ENCODE measurements at places on chromosomes 4 and X.

DNA sequence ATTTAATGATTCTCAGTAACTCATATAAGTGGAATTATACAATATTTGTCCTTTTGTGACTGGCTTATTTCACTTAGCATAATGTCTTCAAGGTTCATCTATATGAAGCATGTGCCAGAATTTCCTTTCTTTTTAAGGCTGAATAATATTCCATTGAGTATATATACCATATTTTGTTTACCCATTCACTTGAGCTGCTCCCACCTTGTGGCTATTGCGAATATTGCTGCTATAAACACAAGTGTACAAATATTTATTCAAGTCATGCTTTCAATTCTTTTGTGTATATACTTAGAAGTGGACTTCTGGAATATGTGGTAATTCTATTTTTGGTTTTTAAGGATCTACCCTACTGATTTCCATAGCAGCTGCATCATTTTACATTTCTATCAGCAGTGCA lies 219.1 kb downstream of the MID1 start:
- no peak overlapping the region for H3K27ac ChIP-seq
- no peaks in the 10 kb centered on the region for H3K4me1 ChIP-seq

- peak overlapping the region; percentile 92 for H3K4me3 ChIP-seq
- peak overlapping the region; percentile 97 for H3K27ac ChIP-seq
- no peak for DNase-seq
- H3K4me1 ChIP-seq, result peaks cover 20% of the 10 kb centered on the region
- no peaks in the 10 kb centered on the region for H3K36me3 ChIP-seq
These were observed 36.9 kb downstream of the NLGN3 start for GRCh38 chrX:71181558-71181909.

DNA sequence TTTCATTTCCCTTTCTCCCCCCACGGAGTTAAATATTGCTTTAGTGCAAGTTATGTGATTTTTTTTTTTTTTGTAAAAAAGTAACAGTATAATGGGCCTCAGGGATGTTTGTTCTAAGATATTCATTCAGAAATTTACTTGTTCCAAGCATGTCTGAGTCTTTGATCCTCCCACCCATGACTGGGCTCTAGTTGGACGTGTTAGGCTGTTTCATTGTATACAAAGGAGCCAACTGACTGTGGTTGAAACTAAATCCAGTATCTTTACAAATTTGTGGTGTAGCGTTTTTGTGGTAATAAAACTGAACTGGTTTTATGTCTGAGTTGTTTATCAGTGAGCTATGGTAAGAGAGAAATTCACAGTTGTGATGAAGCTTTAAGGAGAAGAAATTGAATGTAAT lies 74.1 kb downstream of the DOCK11 start:
- no peak overlapping the region for H3K4me3 ChIP-seq
- H3K27ac ChIP-seq, result peak overlapping the region; percentile 19
- H3K4me1 ChIP-seq, result no peaks in the 10 kb centered on the region
- no peaks in the 10 kb centered on the region for H3K27me3 ChIP-seq
- DNase-seq, result no peak
- peaks cover 11% of the 10 kb centered on the region for H3K36me3 ChIP-seq

DNA sequence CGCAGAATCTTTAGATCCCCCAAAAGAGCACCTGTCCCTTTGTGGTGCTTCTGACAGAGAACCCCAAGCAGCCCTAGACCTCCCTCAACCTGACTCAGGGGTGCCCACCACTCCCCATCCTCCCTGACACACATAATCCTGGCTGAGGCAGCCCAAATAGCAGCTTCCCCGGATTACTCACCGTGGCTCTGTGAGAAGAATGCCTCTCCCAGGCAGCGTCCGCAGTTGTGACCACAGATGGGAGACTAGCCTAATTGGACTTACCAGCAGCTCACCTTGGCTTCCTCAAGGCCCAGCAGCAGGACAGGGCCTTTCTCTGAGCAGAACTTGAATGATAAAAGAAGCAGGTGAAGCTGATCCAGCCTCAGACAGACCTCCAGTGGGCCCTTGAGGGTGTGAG lies 10.3 kb upstream of the ODAPH start:
- DNase-seq, result no peak
- no peaks in the 10 kb centered on the region for H3K27me3 ChIP-seq
- no peak overlapping the region for H3K4me3 ChIP-seq
- H3K4me1 ChIP-seq, result peaks cover 6% of the 10 kb centered on the region
- H3K27ac ChIP-seq, result no peak overlapping the region

DNA sequence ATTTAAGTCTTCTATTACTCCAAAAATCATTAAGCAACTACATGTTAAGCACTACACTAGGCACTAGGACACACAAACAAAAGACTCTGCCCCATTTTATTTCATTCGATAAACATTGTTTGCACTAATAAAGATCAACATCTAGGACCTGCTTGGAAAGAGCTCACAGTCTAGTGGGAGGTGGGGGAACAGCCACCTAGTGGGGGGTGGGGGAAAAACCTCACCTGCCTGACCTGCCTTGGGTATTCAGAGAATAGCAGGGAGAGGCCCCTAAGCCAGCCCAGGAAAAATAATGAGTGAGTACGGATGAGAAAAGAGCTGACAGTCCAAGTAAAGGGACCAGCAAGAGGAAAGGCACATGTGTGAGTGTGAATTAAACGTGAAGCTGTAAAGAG lies 52.2 kb downstream of the PRDM5 start:
- DNase-seq, result no peak
- H3K4me3 ChIP-seq, result no peak overlapping the region
- H3K36me3 ChIP-seq, result no peaks in the 10 kb centered on the region
- no peaks in the 10 kb centered on the region for H3K27me3 ChIP-seq
- no peak overlapping the region for H3K27ac ChIP-seq
- no peaks in the 10 kb centered on the region for H3K4me1 ChIP-seq

DNA sequence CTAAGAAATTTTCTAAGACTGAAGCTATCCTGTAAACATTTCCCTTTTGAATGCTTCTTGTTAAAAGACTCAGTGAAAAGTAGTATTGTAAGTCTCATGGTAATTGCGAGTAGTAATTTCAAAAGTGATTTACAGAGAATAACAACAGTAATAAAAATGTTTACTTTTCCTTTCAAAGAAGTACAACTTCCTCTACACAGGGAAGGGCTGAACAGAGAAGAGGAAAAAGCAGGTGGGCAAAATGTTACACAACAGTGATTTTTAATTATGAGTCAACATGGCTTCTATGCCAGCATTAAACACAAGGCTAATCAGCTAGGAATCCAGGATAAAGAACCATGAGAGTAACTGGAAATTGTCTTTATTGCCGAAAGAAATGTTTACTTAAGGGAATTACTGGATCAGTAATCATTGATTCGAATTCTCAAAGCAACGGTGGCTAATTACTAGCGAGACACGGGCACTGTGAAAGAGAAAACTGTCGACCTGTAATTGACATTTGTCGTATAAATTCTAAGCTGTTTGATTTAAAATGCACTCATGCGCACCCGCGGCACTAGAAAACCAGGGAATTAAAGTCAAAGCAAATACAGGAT lies 15.4 kb downstream of the UTP3 start:
- H3K27me3 ChIP-seq, result no peaks in the 10 kb centered on the region
- DNase-seq, result no peak
- H3K4me1 ChIP-seq, result peaks cover 9% of the 10 kb centered on the region
- no peaks in the 10 kb centered on the region for H3K36me3 ChIP-seq
- peak overlapping the region; percentile 94 for H3K4me3 ChIP-seq

DNA sequence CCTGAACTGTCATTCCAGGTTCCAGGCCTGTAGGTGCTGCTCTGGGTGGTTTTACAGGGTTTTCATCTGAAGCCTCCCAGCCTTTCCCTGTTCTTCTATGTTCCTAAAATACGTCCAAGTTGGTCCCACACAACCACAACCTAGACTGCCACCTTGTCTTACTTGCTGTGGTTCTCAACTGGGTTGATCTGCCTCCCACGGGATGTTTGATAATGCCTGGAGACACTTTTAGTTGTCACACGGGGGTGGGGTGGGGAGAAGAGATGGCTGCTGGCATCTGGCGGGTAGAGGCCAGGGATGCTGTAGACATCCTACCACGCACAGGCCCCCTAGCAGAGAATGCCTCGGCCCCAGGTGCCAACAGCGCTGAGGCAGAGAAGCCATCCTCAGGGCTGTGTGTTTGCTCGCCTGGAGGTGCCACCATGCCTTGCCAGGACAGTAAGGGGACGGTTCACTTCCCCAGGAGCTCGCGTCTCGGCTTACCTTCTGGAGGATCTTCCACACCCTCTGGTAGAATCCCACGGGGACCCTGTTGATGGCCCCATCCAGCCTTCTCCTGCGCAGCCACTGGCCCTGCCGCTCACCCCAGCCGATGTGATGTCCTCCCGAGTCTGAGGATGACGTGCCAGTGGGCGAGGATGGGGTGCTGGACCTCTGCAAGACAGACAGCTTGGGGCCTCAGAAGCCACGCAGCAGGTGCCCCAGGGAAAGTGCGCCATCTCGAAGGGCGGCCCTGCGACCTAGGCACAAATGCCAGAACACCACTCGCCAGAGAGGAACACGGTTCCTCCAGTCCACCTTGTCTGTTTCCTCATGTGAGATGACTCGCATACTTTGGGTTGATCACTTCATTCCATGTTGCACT lies 87.0 kb downstream of the PHKA2 start:
- no peak overlapping the region for H3K27ac ChIP-seq
- H3K36me3 ChIP-seq, result peaks cover 8% of the 10 kb centered on the region
- no peak overlapping the region for H3K4me3 ChIP-seq
- no peak for DNase-seq
- no peaks in the 10 kb centered on the region for H3K27me3 ChIP-seq
